ENCODE measurements at places on chromosomes 3 and 15.

DNA sequence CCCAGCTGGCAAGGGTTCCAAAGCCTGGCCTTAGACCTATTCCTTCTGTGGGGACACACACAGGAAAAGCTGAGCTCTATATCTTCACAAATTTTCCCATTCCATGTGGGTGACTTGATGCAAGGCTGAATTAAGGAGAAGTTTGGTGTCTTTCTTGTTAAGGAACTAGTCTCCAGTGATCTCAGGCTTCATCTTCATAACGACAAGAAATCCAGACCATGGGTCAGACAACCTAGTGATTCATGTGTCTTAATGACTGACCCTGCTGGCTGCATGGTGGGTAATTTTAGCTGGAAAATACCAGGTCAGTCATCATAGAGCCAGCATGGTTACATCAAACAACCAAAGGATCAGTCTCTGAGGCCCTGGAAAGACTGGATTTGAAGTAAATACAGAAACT is 112.7 kb upstream of the SLC4A7 start:
- no peak for DNase-seq

DNA sequence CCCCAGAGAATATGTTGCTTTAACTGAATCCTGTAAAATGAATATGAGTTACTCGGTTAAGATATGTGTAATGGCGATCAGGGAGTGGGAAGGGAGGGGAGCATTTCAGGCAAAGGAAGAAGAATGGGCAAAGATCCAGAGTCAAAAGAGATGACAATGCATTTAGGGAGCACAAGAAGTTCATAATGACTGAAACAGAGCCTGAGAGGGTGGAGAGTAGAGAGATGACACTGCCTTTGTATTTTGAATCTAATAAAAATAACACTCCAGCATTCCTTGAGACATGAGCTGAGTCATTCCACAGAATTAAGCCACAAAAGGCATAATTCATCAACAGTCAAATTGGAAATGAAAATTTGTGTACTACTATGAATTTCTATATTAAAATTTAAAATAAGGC is 105.3 kb upstream of the PEX5L start:
- no peak for DNase-seq

- peak; percentile 75 for DNase-seq
These were observed 29.7 kb downstream of the PLXND1 start for GRCh38 chr3:129576514-129577352.

DNA sequence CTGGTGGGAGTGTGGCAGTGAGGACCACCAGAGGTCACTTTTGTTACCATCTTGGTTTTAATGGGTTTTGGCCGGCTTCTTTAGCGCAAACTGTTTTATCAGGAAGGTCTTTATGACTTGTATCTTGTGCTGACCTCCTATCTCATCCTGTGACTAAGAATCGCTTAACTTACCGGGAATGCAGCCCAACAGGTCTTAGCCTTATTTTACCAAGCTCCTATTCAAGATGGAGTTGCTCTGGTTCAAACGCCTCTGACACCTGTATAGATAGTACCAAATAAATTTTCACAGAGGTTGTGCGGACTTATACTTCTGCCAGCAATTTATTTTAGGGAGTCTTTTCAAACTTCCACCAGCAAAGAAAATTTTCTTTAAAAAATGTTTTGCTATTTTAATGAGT is 13.6 kb upstream of the SLCO3A1 start:
- DNase-seq: no peak

DNA sequence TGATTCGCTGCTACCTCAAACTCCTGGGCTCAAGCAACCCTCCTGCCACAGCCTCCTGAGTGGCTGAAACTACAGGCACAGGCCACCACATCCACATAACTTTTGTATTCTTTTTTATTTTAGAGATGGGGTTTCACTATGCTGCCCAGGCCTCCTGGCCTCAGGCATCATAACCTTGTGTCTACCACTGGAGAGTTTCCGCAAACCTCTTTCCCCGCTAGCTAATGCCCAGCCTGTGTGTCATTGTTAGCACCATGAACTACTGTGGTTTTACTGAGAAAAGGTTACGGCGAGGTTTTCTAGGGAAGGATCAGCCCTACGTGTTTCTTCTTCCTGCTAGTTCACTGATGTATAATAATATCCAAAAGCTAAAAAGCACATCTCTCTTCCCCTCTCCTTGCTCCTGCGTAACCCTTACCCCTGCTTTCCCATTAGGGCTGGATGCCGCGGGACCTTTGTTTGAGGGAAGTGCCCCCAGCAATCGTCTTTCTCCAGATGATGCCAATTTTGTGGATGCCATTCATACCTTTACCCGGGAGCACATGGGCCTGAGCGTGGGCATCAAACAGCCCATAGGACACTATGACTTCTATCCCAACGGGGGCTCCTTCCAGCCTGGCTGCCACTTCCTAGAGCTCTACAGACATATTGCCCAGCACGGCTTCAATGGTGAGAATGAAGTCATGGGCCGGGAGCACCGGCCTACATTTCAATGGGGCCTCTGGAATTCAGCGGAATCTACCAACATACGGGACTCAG is 113.7 kb downstream of the LIPC start:
- peak; percentile 74 for DNase-seq

GRCh38 chr3:75140904-75141615 is 523.1 kb upstream of the FRG2C start:
- DNase-seq: no peak

- DNase-seq: no peak
These were observed 94.1 kb upstream of the FGF7 start for GRCh38 chr15:49328941-49329340.

GRCh38 chr15:74240002-74240568 is 4.0 kb downstream of the CCDC33 start:
- DNase-seq: no peak

DNA sequence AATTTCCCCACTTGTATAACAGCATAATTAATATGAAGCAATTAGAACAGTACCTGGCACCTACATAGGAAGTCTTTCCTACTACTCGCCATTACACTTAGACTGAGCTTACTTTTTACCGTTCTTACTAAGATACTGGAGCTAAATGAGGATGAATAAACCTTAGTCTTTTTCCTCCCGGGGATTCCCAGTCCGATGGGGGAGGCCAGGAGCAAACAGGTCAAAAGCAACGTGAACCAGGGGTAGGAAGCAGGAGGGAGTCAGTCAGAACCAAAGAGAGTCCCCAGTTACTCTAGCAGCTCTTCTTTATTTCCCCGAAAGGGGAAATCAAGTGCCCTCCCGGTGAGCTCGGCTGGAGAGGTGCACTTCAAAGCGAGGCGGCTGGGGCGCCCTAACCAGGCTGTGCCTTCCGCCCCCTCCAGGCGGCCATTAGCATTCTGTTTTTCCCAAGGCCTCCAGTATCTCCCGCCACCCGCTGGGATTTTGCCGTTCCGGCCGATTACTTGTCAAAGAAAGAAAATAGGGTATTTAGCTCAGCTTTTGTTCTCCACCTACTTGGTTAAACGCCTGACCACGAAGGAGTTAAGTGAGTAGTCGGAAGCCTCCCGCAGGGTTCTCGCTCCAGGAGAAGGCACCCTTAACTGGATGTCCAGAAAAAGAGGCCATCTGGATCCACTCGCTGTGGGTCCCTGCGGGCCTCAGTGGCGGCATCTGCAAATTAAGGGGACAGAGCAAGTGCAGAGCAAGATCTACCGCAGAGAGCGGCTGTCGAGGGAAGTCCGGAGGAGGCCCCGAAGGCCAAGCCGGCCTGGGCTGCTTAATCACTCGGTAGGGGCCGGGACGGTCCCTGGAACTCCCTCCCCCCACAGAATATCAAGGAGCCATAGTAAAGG is 6.3 kb upstream of the EOMES start:
- peak; percentile 60 for DNase-seq

- DNase-seq: no peak
These were observed 263.8 kb downstream of the TBC1D5 start for GRCh38 chr3:17478673-17479072.

DNA sequence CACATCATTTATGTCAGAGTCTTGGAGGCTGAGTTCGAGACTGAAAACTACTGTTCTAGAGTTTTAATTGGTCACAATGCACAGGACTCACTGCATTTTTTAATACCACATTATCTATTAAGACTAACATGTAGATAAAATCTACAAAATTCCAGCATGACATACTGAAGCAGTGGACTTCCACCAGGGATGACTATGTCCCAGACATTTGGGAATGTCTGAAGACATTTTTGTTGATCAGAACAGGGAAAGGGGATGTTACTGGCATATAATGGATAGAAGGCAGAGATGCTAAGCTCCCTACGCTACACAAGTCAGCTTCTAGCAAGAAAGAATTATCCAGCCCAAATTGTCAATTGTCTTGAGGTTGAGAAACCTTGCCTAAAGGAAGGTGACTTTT is 419.0 kb upstream of the TGFBR2 start:
- DNase-seq: no peak

GRCh38 chr3:33360136-33360825 is 79.9 kb downstream of the UBP1 start:
- DNase-seq: no peak

DNA sequence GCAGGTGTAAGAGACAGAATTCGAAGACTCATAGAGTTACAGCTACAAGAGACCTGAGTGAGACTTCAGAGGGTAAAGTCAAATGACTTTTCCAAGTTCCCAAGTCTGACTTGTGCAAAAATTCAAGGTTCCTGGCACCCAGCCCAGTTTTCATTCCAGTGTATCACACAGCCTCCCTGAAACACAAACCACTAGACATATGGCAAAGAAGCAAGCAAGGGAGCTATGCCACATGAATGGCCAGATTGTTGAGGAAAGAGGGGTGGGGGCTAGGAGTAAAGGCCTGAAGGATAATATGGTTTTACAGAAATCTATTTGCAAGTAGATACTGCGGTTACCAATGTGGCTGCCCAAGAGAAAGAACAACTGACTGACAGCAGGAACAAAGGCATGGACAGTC is 301.2 kb downstream of the MECOM start:
- no peak for DNase-seq

- no peak for DNase-seq
These were observed 62.8 kb upstream of the SNRPA1 start for GRCh38 chr15:101357885-101358284.

DNA sequence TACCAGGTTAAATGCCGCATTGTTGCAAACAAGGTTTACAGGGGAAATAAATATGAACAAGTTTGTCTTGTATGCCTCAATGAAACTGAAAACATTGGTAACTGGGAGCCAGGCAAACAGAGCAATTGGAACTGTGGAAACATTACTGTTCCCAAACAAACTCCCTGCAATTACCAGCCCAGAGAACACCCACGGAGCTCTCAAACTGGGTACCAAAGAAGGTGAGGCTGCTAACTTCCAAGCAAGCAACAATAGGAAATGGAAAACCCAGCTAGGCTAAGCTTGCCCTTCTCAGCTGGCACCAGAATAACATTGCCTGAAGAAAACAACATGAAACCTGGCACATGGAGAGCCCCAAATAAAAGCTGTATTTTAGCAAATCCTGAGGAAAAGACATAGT is 218.9 kb upstream of the THRB start:
- no peak for DNase-seq

DNA sequence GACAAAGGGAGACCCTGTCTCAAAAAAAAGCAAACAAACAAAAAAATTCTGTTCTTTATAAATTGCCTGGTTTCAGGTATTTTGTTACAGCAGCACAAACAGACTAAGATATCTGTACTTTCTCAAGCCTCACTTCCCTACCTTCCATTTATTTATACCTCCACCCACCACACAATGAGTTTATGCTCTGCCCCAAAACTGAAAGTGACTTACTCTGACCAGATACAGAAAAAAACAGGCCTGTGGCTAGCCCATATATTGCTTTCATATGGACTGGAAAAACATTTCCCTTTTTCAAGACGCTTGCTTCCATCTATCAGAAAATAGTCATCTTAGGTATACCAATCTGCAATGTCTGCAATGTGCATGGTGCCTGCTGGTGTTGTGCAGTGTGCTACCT is 8.7 kb upstream of the GPD1L start:
- DNase-seq: no peak

DNA sequence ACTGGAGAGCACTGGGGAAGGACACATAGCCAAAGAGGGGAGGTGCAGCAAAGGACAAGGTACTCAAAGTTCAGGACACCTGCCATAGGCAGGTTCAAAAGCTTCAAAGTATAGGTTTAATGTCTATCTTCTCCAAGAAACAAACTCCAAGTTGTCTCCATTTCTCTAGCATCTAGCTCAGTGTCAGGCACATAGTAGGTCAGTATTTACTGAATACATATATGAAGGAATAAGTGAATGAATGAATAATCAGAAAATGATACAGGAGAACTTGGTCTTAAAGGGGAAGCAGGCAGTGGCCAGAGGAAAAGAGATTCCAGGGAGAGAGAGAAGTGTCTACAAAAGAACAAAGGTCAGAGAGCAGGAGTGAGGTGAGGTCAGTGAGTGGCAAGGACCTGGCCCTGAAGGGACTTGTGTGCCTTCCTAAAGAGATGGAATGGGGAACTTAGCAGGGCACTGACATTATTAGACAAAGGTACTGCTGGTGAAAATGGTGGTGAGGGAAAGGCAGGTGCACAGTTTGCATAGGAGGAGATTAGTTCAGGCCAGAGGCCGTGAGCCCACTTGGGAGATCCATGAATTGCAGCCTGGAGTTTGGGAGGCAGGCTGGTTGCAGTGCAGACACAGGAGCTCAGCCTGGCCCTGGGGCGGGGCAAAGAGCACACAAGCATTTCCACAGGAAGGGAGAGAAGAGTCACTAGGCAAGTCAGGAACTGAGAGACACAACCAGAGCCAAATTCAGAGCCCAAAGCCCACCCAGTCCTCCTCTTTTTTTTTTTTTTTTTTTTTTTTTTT is 21.4 kb downstream of the TBC1D2B start:
- DNase-seq: no peak

DNA sequence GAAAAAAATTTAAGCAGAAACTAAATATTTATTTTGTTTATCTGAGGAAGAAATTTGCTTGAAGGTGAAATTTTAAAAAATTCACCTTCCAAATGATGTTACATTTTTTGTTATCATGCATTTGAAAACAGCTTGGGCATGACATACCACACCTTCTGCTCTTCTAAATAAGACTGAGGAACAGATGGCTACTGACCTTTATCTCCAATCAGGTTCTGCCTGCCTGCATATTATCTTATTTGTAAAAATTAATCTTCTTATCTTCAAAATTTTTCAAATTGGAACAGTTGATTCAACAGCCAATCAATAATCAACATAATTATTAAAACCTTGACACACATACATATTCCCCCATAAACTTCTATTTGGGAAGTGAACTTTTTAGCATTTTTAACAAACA is 641.8 kb upstream of the ZNF385D start:
- DNase-seq: no peak

DNA sequence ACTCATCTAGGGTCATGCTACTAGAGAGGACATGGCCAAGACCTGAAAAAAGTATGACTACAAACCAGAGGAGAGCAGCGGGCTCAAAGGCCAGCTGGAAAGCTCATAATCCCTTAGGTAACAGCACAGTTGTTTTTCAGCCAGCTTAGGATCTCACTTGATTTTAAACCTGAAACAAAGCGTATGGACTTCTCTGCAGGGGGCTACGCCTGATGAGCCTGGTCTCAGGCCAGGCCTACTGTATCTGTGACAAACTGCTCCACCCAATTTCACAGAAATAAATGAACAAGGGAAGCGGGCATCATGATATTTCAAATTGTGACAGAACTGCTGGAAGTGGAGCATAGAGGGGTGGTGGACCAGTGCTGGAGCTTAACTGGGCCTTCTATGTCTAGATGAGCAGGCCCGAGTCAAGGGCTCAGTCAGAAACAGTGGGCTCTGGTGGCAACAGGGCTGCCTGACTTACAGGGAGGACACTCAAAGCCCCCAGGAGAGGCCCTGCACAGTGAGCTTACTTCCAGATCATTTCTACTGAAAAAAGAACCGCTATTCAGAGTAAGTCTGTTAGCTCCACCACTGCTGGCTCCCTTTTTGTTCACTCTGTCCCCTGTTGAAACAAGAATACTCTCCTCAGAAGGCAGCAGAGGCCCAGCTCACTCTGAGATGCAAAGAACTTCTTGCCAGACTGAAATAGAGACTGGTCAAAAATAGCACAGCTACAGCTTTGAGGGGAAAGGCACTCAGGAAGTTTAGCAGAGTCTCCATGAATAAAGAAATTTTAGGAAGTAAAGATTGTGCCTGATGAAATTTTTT is 47.0 kb downstream of the LRIG1 start:
- no peak for DNase-seq
